Lung (tissue), 17 donors: ENCODE measurements at places on chromosomes 7 and 10. TPM values are rescaled to one million over a fixed set of nuclear protein-coding genes. Genes with fewer than 3 reads are reported as not detected.

The CC2D2B gene
- 0.74 TPM for total RNA-seq

GRCh38 chr10:59666310-59666709, 43.3 kb downstream of the SLC16A9 start:
- DNase-seq: no peak
- peaks cover 4% of the 10 kb centered on the region for H3K36me3 ChIP-seq
- H3K27ac ChIP-seq: no peak overlapping the region
- no peaks in the 10 kb centered on the region for H3K4me1 ChIP-seq
- no peak overlapping the region for H3K4me3 ChIP-seq

DNA sequence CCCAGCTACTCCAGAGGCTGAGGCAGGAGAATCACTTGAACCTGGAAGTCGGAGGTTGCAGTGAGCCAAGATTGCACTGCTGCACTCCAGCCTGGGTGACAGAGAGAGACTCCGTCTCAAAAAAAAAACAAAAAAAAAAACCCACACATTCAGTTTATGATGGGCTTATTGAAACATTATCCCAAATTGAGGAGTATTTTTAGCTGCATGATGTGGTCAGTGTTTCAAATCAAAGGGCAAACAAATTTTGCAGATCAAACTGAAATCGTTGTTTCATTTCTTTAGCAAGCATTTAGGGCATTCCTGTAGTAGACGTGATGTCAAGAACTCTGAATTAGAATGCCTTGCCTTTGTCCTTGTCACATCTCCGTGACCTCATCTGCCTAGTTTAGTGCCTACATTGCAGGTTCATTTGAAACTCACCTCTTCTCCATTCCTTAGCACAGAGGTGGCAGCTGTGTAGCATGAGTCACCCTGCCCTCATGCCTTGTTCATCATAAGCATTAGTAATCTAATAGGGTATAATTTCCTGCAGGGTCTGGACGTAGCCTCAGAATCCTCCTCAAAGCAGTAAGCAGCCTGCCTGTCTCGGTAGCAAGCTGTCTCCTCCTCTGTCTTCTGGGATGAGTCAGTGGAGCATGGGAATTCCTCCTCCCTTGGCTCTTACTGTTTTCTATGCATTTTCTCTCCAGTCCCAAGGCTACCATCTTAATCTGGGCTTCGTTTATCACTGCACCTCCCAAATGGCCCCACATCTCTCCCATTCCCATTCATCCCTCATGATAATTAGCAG, 73.8 kb downstream of the CUL1 start:
- no peak for DNase-seq
- no peaks in the 10 kb centered on the region for H3K4me1 ChIP-seq
- no peak overlapping the region for H3K27ac ChIP-seq
- H3K36me3 ChIP-seq: peaks cover 17% of the 10 kb centered on the region
- no peaks in the 10 kb centered on the region for H3K27me3 ChIP-seq

DNA sequence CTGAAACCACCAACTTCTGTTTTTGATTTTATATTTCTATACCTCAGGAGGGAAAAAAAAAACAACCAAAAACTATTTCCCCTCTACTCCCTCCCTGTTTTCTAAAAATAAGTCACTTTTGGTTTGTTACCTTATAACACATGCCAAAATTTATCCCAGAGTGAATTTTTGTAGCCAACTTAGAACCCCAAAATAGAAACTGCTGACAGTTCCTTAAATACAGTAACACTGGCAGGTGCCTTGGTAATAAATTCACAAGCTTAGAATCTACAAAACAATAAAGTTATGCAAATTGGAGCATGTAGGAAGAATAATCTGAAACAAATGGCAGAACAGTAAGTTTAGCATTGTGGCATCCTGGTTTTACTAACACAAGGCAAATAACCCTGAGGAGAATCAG, 165.0 kb upstream of the HDAC9 start:
- H3K27ac ChIP-seq: no peak overlapping the region
- no peak overlapping the region for H3K4me3 ChIP-seq
- DNase-seq: no peak
- no peaks in the 10 kb centered on the region for H3K4me1 ChIP-seq

The VWA2 gene
- total RNA-seq: 18.3 TPM

GRCh38 chr7:14505906-14506305, 396.6 kb downstream of the DGKB start:
- H3K27ac ChIP-seq: no peak overlapping the region
- no peak overlapping the region for H3K4me3 ChIP-seq
- H3K4me1 ChIP-seq: no peaks in the 10 kb centered on the region

DNA sequence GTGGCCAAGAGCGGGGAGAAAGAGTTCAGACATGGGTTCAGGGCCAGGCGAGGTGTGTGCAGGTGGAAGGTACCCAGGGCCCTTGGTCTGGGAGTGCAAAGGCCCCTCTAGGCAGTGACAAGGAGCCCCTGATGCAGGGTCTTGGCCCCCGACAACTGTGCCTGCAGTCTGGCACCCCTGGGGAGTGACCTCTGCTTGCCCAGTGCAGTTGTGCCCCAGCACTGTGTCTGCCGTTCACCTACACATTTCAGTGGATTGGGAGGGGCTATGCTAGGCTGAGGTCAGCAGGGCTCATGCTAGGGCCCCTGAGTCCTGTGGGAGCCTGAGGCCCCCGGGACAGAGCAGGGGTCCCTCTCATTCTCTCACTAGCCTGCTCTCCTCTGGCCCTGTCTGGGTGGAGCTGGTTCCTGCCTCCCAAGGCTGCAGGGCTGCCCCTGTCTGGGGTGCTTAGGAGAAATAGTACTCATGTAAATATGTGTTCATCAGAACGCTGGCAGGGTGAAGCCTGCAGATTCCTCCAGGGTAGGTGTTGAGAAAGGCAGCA, 550.4 kb downstream of the TCERG1L start:
- H3K36me3 ChIP-seq: no peaks in the 10 kb centered on the region
- DNase-seq: no peak
- no peak overlapping the region for H3K4me3 ChIP-seq
- H3K4me1 ChIP-seq: no peaks in the 10 kb centered on the region

The SPDYE18 gene
- 1.1 TPM for total RNA-seq

GRCh38 chr10:4767033-4767814, 58.8 kb upstream of the AKR1E2 start:
- DNase-seq: no peak
- no peaks in the 10 kb centered on the region for H3K36me3 ChIP-seq
- H3K4me1 ChIP-seq: no peaks in the 10 kb centered on the region
- H3K27ac ChIP-seq: no peak overlapping the region
- H3K4me3 ChIP-seq: no peak overlapping the region

DNA sequence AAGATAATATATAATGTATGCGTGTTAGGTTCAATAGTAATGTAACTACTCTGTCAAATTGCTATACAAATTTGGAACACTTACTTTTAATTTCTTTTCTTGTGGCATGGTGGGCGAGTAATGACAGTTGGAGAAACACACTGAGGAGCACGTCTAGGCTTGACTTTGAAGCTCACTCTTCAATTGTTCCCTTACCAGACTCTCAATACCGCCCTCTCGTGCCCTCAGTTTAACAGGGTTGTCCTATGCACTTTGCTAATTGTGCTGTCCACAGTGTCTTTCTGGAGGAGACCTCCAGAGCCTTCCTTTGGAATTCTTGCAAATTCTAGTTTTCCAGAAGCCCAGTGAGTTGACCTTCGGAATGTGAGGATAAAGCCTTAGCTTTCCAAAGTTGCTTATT, 107.2 kb upstream of the RELN start:
- H3K36me3 ChIP-seq: no peaks in the 10 kb centered on the region
- H3K27ac ChIP-seq: no peak overlapping the region

The GNGT1 gene
- total RNA-seq: not detected

The FBXO24 gene
- 1.3 TPM for total RNA-seq

- no peaks in the 10 kb centered on the region for H3K4me1 ChIP-seq
- no peak overlapping the region for H3K27ac ChIP-seq
- no peak overlapping the region for H3K4me3 ChIP-seq
Observed at GRCh38 chr7:112765105-112765504, 25.1 kb downstream of the TMEM168 start.
